Head of caudate nucleus (tissue), 42 donors: ENCODE measurements at places on chromosomes 2 and 18.

DNA sequence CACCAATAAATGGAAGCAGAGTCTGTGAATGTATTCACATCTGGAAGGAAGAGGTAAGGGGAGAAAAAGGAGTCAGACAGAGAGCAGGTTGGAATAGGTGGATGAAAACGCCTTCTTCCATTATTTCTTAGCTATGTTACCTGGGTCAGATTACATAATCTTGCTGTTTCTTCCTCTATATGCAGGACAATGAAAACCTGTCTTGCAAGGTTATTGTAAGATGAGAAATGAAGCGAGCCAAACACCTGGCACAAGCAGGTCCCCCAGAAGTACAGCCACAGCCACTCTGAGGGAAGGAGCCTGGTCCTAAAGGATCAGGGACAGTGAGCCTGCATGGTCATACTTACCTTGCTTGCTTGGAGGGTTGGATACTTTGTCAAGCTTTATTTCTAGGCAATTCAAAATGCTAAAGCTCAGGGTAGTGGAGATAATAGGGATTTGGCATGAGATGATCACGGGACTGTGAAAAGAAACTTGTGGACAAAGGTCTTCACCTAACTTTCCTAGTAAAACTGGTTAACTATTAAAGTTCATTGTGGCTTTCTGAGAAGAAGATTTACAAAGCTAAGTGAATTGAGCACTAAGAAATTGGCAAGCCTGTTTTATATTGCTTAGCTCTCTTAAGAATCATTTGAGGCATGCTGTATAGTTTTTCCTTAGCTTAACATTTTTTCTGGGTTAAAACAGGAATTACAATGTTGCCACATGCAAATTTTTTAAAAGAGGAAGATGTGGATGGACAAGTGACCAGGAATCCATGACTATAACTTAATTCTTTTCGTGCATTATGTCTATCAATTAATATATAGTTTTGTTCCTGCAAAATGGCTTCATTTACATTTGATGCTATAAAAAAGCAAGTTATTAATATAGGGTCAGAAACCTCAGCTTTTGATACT, 15.7 kb upstream of the PLA2R1 start:
- DNase-seq: no peak

DNA sequence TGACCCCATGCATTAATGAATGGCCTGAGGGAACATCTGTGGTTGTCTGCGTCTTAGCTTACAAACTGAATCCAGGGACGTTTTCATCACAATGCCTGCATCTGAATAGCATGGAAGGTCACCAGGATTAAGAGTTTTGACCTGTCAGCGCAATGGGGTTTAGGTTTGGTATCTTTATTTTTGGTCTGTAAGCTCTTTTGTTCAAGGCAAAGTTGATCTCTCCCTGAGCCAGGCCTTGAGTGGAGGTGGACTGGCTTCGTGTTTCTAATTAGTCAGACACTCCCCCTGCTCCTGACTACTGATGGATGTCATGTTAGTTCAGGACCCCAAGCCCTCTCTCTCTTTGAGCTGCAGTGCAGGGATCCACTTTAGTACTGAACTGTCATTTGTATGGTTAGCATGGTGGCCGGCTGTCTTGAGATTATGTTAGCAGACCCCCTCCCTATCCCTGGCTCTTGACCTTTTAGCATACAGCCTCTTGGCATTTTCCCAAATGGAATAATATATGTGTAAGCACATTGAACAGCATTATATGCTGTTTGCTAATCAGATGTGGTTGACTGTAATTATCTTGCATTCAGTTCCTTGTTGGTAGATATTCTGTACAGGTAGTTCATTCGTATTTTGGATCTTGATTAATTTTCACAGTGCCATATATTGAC, 59.2 kb downstream of the LYPD6 start:
- no peak for DNase-seq

- no peak for DNase-seq
Measured at GRCh38 chr2:199108056-199108455, 349.7 kb downstream of the SATB2 start.

DNA sequence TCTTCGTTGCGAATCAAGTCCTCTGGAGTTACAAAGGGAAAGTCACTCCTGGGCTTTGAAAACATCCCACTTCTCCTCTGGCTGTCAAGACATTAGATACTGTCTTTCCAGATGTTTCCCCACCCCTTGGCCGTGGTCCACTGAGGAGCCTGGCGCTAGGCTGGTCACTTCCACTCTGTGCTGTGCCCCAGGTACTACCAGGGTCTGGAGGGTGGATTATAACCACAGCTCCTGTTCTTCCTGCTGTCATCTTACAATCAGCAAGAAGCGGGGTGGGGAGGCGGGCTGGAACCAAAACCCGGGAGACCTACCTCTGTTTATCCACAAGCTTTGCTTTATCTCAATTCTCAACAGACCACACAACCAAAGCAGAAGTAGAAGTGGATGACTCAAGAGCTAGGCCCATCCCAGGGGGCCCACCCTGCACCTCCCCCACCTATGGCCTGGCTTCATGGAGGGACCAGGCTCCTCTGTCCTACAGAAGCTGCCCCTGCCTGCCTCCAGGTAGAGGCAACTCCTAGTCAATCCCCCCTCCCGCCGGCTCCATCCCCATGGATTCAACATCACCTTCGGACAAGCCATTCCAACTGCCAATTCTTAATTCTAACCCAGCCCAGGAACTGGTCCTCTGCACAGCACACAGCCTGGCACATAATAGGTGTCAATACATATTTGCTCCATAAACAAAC, 17.8 kb downstream of the SMAD7 start:
- no peak for DNase-seq

GRCh38 chr2:191724015-191724414, 46.1 kb downstream of the NABP1 start:
- DNase-seq: no peak

DNA sequence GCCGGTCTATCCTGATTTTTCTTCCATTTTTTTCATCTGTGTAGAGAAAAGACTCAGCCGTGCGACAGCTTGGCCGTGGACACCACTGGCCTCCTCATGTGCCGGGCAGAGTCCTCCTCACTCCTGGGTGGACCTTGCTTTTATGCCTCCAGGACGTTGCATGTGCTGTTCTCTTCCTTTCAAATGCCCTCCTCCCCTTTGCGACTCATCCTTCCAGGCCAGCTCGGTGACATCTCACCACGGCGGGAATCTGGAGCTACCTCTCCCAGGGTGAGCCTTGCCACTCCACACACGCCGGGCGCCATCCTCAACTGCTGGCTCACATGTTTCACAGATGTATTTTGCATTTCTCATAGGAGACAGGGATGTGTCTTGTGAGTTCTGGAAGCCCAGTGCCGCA, 198.5 kb upstream of the HDAC4 start:
- DNase-seq: no peak

DNA sequence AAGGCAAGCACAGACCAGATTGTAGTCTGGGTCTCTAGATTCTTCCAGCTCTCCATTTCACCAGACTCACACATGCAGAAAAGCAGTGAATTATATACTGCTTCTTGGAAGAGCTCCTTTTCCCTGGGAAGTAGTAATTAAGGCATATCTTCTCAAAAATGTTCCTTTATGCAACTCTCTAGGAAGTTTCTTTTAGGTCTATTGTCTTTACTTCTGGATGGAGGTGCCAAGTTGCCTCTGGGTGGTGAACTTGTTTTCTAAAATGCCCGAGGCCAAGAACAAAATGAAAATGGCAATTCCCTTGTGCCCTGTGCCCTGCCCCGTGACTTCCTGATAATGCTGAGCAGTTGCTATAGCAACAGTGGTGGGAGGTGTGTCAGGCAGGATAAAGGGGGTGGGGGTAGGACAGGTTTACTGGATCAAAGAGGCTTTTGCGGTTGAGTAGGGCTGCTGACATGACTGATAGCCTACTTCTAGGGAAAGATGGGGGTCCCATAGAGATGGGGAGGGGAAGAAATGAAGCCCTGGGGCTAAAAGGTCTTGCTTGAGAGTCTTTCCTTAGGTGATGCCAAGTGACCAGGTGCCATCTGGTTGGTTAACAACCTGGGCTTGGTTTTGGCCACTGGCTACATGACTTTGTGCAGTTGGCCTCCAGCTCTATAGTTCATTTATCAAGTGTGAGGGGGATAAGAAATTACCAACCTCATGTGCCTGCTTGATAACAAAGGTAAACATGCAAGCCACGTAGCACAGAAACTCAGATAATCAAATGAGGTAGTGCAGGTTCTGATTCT, 11.8 kb downstream of the IGFBP2 start:
- DNase-seq: peak; percentile 60

- no peak for DNase-seq
Measured at GRCh38 chr2:98647636-98648035, 39.2 kb downstream of the UNC50 start.

- DNase-seq: no peak
Measured at GRCh38 chr18:5516841-5517240, 27.0 kb downstream of the EPB41L3 start.

GRCh38 chr18:80176334-80177073, 67.4 kb downstream of the ADNP2 start:
- DNase-seq: no peak

- DNase-seq: peak; percentile 4
Measured at GRCh38 chr2:127619877-127620705, 25.9 kb upstream of the GPR17 start.

GRCh38 chr2:46841621-46842020, 74.0 kb downstream of the MCFD2 start:
- no peak for DNase-seq

DNA sequence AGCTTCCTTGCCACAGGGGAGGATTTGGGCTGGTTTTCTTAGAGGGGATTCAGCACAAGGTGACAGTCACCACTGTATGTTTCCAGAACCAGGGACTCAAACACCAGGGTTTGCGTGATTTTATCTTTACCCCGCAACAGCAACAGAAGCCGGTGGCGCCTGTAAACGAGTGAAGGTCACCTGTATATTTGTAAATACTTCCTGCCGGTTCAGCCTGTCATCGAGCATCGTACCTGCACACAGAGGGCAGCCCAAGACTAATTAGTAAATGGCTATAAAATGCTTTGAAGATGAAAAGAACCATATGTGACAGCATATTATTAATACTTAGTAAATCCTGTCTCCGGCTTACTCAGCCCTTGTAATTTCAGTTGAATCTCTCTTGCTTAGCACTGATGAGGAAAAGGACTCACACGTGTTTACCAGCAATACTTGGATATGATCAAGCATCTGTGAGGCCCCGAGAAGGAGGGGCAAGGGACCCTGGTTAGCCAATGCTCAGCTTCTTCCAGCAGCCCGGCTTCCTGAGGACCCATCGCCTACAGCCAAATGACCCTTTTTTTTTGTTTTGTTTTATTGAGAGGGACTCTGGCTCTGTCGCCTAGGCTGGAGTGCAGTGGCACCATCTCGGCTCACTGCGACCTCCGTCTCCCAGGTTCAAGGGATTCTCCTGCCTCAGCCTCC, 51.3 kb upstream of the FOSL2 start:
- DNase-seq: no peak

- DNase-seq: no peak
Measured at GRCh38 chr2:121860033-121860757, 104.7 kb downstream of the TSN start.

DNA sequence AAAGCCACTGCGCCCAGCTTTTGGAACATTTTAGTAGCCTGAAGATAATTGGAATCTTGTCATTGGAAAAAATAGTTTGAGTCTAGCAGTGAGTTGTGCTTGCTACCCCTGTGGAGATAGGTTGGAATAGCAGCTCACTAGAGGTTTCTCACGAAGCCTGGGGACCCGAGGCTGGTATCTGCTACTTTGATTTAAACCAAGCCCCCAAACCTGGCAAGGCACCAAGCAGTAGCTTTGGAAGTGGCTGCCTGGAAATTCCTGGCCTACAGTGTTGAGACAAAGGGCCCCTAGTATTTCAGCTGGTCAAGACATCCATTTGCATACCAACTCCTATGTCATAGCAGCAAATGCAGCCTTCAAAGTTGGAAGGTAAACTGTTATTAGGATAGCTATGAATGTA, 42.1 kb downstream of the NOP58 start:
- DNase-seq: no peak

DNA sequence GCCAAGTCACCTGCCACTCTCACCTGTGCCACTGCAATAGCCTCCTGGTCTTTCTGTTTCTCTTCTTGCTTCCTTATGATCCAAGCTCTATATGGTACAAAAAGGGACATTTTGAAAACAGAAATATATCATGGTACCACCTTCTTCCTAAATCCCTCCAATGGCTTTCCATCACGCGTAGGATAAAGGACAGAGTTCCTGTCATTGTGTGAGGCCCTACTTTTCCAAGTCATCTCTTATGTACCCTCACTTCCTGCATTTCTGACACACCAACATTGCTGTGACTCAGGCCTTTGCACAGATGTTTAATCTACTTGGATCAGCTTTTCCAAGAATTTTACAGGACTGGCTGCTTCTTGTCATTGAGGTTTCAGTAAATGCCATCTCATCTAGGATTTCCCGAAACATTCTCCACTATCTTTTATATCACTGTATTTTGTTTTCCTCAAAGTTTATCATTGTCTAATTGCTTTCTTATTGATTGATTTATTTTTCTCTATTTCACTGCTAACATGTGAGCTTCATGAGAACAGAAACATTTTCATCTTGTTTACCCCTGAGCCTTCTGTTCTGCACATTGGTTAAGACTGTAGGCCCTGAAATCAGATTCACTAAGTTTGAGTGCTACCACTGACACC, 426.1 kb upstream of the FANCL start:
- no peak for DNase-seq

- no peak for DNase-seq
Measured at GRCh38 chr2:45265336-45265735, 256.1 kb upstream of the SIX2 start.

GRCh38 chr2:28613186-28613585, 117.3 kb downstream of the PLB1 start:
- no peak for DNase-seq

DNA sequence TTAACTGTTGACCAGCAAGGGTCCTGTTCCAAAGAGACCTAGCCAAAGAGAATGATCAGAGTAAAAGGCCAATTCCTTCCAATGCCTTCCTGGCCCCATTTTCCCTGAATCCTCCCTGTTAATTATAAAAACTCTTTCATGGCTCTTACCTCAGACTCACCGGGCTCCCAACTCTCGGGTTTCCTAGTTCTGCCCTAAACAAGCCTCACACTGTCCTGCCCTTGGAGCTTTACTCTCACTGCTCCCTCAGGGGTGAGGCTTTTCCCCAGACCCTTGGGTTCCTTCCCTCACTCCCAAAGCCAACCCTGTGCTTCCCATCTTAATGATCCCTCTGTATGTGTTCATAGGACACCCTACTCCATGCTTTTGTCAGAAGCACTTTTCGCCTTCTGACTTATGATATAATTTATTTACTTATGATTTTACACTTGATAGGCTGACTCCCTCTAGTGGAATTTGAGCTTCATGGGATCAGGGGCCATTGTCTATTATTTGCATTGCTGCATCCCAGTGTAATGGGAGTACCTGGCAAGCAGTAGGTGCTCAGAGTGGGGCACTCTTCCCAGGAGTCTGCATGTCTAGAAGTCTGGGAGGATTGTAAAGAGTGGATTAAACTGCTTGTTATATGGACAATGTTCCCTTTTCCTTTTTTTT, 29.9 kb upstream of the ZNG1B start:
- no peak for DNase-seq

DNA sequence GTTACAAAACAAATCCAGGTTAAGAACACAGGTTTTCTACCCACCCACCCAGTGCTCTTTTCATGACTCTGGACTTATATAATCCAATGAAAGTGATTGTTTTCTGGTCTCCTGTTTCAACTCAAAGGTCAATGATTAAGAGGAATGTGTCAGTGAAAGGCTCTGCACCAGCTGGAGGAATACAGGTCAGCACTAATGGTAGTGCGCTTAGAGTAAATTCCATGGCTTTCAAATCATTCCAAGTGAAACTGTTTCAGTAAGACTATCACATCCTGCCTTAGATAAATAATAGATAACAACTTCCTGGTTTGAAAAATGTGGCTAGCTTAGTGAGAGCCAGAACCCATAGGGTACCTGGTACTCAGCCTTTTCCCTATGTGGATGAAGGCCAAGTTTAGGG, 47.8 kb downstream of the SLC9A4 start:
- DNase-seq: no peak

GRCh38 chr18:32095192-32095899, 3.7 kb downstream of the RNF138 start:
- DNase-seq: no peak
